Right ventricle myocardium superior (tissue), 1 donor: ENCODE measurements at places on chromosomes 11 and 22. TPM values are rescaled to one million over a fixed set of nuclear protein-coding genes. Genes with fewer than 3 reads are reported as not detected.

GRCh38 chr11:77149716-77150392 lies 21.8 kb downstream of the MYO7A start:
- peak; percentile 32 for DNase-seq

DCDC1 gene
- 0.11 TPM for total RNA-seq

DNA sequence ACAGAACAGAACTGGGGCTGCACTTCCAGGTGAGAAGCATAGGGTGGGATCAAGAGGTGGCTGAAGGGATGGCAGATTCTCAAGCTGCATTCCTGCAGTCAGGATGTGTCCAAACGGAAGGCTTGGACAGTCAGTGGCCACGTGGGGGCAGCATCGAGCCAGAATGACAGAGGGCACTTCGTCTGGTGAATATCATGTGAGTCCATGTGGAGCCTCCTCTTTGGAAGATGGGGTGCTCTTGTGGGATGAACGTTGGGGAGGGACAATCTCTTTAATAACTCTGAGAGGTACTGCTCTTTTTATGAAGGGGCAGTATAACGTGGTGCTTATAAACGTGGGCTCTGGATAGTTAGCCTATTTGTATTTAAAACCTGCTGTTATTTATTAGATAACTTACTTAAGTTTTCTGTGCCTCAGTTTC lies 154.9 kb upstream of the NAV2 start:
- DNase-seq = peak; percentile 86

CDC42BPG gene
- total RNA-seq = 0.35 TPM

- DNase-seq = no peak
These were observed 133.4 kb downstream of the DBX1 start for GRCh38 chr11:20026629-20027555.

DNA sequence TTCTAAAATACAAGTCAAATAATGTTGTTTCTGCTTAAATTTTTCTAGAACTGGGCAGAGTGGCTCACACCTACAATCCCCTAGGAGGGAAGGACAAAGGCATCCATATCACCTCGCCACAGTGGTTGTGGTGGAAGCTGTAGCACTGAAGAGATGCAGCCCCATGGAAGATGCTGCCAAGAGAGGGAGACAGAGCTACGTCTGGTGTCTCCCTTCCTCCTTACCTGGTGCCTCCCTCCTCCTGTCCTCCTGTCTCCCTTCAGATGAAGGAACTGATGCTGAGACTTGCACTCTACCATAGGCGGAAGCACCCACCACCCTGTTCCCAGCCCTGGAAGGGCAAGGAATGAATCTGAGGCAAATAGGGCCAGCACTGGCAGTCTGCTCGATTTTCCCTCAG lies 22.3 kb downstream of the MMP27 start:
- no peak for DNase-seq

B4GALNT4 gene
- total RNA-seq = 0.94 TPM

FGF19 gene
- not detected for total RNA-seq

PKDREJ gene
- total RNA-seq = 0.05 TPM

C11orf24 gene
- 21.8 TPM for total RNA-seq

OR8D1 gene
- total RNA-seq = not detected

DNA sequence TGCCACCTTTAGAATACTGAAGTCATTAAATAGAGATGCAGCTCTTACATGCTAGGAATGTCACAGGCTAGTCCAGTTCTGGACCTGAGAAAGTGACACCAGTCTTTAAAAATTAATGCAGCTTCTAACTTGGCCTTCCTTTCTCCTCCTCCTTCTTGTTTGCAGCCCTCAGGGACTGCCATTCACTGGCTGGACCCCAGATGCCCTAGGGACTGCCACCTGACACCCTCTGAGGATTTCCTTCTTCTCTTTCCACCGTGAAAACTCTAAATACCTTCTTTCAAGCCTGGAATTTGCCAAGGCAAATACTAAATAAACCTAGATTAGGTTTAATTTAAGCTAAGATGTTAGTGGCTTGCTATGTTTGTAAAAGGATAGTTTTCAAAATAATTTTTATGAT lies 78.4 kb downstream of the MUC15 start:
- DNase-seq = no peak

OR5P2 gene
- not detected for total RNA-seq

- DNase-seq = no peak
These were observed 926 bp downstream of the CD6 start for GRCh38 chr11:60972182-60973030.

GRCh38 chr11:67584205-67584880 lies 731 bp downstream of the GSTP1 start:
- peak; percentile 86 for DNase-seq

GRCh38 chr11:90512846-90513245 lies 290.0 kb upstream of the CHORDC1 start:
- DNase-seq = no peak

DNA sequence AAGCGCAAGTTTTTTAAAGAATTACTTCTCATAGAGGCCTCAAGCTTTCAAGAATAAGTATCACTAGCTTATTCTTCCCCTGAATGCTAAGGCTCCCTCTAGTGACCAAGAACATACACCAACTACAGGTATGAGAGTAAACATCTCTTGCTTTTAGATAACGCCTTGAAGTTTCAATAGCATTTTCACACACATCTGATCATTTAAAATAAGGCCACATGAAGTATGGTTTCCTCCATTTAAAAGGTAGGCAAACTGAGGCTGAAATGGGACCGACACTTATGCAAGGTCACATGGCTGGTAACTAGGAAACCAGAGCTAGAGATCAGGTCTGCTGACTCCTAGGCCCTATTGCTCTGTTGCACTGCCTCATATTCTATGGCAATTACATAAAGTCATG lies 66.5 kb downstream of the CCDC34 start:
- no peak for DNase-seq

DNA sequence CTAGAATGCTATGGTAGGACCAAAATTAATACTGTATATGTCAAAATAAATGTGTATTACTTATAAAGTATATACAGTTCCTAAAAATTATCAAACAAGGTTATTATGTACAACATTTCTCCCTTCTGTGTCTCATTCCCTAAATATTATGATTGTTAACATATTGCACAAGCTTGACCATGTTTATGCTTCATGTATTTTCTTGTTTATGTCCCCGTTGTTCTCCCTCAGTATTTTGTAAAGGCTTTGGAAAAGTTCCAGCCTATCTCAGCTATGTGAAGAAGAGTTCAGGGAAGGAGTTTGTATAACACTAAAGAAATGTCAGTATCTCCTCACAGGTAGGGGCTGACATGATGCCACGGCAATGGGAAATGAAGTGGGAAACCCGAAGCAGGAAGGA lies 19.6 kb downstream of the ADM start:
- no peak for DNase-seq

- DNase-seq = no peak
These were observed 15.6 kb downstream of the KIAA1671 start for GRCh38 chr22:24968066-24968561.

DNA sequence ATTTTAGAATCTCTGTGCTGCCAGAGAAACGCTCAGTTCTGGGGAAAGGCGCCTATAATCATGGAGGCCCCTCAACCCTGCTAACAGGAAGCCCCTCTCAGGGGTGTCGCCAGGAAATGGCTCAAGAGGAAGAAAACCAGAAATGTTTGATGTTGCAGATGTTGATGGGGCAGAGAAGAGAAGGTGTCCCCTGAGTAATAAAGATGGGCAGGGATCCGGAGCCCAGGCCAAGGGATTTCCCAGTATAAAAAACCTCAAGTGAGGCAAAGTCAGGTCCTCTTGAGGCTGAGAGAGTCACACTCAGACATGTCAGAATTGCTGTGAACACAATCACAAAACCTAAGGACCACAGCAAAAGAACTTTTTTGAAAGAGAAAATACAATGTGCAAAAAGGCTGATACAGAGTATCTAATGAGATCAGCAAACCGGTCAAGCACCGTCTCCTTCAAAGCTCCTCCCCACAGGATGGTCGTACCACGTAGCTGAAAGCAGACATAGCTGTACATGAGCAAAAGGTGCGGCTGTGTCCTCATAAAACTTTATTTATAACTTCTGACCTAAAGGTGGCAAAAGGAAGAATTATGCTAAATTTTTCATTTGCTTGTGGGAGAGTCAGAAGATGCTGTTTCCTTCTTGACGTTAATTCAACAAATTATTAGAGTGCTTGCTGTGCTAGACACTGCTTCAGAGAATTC lies 12.2 kb downstream of the MOV10L1 start:
- no peak for DNase-seq
